ENCODE measurements at places on chromosomes 4 and X.

- DNase-seq, result no peak
Measured at GRCh38 chrX:115630204-115630603, 69.2 kb downstream of the PLS3 start.

DNA sequence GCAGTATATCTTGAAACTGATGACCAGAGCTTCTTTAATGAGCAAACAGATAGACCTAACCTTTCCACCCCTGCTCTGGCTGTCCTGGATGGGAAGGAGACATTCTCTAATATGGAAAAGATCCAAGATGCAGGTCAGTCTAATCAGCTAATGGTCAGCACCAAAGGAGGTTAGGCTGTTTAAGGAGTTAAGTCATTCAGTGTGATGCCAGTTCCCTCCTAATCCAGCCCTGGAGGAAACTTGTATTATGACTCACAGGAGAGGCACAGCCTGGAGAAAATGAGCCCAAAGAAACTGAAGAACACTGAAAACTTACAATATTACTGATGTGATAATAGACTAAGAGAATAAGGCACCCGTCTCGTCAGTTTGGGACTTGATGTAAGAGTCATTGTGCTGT, 323.0 kb downstream of the HNRNPD start:
- no peak for DNase-seq

DNA sequence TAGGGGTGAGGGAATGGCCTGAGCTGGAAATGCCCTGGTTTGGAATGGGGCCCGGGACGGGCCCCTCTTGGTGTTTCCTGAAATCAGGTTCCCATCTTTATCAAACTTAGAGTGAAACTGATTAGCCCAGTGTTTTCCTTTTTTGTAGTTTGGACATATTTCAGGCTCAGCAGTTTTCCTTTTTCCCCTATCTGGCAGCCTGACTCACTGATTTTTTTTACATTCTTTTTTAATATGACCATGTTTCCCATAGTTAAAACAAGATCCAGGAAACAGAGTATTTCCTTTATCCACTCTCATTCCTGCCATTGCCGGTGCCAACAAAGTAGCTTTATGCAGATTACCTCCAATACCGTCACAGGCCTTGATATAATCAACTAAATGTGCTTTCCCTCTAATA, 20.5 kb upstream of the C4orf17 start:
- no peak for DNase-seq

GRCh38 chr4:3699261-3699660, 66.9 kb upstream of the ADRA2C start:
- no peak for DNase-seq

DNA sequence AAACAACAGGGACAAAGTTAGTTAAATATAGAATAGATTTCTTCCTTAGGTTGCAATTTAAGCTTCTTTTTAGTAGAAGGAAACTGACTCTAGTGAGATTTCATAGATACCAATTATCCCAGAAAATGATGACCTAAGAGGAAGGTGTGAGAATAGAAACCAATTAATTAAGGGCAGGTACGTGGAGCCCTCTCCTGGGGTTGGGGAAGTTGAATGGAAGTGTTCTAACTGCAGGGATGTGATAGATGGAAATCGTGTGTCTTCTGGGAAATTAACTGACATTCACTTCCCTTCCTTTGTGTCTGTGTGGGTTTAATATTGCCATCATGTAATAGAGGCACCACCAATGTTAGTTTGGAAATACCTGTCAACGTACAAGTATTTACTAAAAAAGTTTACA, 204.1 kb upstream of the ANK2 start:
- DNase-seq, result no peak

- no peak for DNase-seq
Measured at GRCh38 chr4:212438-213188, 88.3 kb downstream of the ZNF718 start.

DNA sequence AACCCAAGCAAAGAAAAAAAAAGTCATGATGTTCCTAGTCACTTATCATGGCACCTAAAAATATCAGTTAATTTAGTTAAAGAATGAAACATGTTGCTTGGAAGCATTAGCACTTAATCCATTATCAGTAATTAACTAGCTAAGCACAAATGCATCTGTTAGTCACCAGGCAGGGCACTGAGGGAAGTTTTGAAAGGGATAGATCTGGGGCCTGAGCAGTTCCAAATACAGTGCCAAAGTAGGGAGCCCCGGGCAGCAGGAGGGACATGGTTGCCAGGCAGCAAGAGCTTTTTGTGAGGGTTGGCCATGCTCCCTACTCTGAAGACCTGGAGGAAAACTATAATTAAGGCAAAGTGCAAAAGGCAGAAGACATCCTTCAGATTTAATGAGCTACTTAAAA, 62.0 kb downstream of the PHKA1 start:
- no peak for DNase-seq

- DNase-seq, result no peak
Measured at GRCh38 chr4:87235020-87235671, 14.7 kb upstream of the KLHL8 start.

- no peak for DNase-seq
Measured at GRCh38 chr4:24604558-24605214, 20.3 kb upstream of the DHX15 start.

GRCh38 chr4:164606478-164606877, 147.5 kb upstream of the SMIM31 start:
- DNase-seq, result no peak

DNA sequence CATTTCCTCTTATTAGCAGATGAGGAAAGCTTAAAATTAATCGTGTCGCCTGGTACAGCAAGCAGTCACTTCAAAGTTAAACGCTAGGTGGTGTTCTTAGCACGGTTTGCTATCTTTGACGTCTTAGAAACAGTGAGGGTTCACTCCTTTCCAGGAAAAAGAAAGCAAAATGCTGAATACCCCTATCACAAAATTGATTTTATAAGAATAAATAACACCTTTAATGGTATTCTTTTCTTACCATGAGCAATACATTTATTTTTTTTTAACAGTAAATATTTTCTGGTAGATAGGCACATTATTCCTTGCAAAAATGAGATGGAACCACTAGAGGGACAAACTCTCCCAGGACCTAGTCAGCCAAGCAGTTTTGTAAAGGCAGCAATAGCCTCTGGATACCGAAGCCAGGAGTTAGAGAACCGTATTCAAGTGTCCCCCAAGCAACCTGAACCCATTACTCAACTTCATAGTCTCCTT, 153.9 kb downstream of the KDR start:
- no peak for DNase-seq

DNA sequence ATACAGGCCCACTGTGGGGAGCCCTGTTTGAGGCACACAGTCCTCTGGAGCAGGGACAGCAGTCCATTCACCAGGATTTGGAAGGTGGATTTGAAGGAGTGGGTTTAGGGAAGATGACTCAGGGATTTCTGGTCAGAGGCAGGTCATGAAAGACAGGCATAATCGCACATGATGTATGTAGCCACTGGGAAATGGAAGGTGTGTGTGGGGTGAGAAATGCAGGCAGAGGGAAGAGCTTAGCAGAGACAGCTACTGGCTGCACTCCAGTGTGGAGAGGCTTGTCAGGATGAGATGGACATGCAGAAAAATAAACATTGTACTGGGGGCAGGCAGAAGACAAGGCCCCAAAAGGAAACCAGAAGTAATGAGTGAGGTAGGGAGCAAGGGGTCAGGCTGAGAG, 85.2 kb upstream of the STS start:
- no peak for DNase-seq

GRCh38 chr4:174107746-174108354, 175.6 kb downstream of the FBXO8 start:
- DNase-seq, result no peak

DNA sequence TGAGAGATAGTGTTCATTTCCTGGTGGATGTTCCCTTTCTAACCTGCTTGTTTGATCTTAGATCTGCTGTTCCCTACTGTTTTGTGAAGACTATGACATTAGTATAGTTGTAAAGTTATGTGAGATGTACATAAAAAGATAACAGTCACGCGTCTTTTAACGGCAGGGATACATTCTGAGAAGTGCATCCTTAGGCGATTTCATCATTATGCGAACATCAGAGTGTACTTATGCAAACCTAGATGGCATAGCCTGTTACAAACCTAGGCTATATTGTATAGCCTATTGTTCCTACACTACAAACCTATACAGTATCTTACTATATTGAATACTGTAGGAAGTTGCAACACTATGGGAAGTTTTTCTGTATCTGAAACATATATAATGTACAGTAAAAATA, 50.4 kb downstream of the MCUB start:
- no peak for DNase-seq

GRCh38 chr4:105767579-105767978, 59.0 kb downstream of the GSTCD start:
- no peak for DNase-seq

DNA sequence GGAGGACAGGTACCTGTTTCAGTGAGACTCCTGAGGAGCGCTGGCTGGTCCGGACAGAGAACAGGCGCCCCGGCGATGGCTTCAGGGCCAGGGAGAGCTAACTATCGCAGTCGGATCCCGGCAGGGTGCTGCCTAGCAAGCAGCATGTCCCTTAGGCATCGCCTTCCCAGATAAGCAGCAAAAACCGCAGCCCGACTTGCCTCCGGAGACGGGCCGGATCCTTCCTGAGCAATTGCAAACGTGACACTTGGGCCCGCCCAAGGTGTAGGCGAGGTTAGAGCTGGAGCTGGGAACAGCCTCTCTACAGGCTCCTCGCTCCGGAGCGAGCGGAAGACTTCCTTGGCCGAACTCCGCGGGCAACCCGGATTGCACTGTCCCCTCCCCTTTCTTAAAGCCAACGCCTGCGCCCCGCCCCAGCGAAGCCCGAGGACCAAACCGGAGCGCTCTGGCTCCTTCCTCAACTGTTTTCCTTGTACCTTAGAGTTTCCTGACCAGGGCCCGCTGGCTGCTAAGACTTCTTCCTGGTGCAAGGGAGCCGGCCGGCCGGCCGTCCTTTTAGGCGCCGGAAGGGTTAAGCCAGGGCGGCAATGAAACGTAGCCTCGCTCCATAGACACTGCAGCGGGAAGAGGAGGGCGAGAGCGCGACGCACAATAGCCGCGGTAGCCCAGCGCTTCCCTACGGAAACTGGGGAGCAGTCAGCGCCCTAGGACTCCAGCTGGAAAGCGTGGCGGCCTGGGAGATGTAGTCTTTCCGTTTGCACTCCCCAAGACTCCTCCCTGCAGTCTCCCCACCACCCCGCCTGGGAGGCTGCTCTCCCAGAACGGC, at the start of gene OPHN1:
Gene OPHN1 (minus strand): TSS at position 341 of the 826 bp plus-strand sequence. CDS start 475 bp downstream, outside the sequence.
- no peak for DNase-seq

- DNase-seq, result no peak
Measured at GRCh38 chrX:11663875-11664210, 1.9 kb downstream of the ARHGAP6 start.

DNA sequence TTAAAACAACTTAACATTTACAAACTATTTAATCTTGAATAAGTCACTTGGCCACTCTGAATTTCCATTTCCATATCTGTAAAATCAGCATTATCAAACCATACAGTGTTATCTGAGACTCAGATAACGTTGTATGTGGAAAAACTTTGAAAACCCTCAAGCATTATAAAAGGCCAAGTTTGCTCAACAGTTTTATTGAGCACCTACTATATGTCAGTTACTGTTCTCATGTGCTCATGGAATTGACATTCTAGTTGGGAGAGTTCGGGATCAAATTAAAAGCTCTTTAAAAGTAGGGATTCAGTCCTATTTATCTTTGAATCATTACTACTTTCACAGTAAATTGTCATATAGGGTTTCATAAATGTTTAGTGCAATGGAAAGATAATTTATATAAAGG, 97.9 kb downstream of the FRMPD4 start:
- DNase-seq, result no peak

DNA sequence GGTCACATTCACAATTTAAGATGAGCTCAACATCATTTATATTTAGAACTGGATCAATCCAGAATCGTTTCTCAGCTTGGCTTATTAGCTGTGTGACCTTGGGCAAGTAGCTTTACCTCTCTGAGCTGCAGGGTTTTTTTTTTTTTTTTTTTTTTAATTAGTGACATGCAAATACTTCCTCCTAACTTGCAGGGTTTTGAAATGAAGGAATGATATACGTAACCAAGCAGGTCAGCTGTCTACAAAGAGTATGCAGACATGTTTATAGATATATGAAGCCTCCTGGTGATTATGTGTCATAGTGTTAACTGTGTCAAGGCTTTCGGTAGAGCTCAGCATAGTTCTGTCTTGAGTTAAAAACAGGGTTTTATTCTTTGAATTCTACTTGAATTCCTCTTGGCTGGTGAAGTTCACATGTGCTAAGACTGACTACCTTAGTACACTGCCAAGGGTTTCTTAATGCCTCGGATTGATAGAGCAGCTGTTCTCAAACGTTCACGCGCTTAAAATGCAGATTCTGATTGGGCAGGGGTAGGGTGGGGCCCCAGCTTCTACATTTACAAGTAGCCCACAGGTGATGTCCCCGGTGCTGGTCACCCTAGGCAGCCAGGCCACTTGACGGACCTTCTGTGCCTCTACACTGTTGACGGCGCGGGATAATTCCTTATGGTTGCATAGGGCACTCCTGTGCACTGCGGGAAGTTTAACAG, 654 bp upstream of the STS start:
- no peak for DNase-seq

- DNase-seq, result no peak
Measured at GRCh38 chr4:110770353-110770752, 147.5 kb upstream of the PITX2 start.

DNA sequence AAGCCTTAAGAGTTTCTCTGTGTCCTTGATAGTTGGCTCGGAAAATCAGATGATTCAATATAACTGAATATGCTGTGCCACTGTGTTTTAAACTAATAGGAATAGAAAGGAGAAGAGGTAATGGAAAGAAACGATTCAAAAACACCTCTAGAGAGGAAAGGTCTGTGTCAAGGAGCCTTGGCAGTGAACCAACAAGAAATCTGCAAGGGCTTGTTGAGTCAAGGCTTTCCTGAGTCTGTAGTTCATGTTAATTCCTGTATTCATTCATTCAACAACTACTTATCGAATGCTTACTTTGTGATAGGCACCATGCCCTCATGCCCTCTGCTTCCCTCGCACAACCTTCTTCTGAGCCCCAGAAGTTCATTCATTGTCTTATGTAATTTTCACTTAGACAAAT, 336.0 kb downstream of the PDHA2 start:
- no peak for DNase-seq

DNA sequence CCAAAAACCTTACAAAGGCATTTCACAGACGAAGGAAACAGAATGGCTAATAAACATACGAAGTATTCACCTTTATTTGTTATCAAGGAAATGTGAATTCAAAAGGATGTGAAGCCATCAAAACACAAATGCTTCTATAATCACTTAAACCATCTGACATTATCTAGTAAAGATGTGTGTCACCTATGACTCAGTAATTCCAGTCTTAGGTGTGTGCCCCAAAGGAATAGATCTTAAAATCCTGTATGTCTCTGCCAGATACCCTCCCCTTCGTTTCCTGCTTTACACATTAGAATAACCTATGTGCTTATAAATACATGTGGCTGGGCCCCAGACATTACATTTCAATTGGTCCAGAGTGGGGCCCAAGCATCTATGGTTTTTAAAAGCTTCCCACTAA, 41.8 kb upstream of the CEP135 start:
- no peak for DNase-seq

- no peak for DNase-seq
Measured at GRCh38 chrX:103806862-103807474, 25.1 kb downstream of the RAB9B start.

DNA sequence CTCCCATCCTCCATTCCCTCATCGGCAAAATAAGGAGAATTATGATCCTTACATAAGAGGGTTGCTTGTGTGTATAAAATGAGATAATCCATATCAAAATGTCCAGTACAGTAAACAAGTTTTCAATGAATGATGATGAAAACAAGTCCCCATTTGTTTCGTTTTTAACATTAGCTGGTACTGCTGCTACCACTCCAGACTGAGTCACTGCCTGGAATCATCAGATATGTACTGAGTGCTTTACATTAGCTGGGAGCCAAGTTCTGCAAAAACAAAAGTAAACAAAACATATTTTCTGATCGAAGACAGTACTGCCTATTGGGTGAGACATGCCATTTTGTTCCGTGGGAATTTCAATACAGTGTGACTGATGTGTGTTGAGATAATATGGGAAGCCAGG, 123.2 kb upstream of the IGFBP7 start:
- DNase-seq, result no peak

Data from stimulated activated CD8-positive, alpha-beta memory T cell treated with anti-CD3 and anti-CD28 coated beads, Interleukin-4, amount 100 ng/mL, for 1 hour (primary cell).